ENCODE measurements at places on chromosomes 2 and 18. TPM values are rescaled to one million over a fixed set of nuclear protein-coding genes. Genes with fewer than 3 reads are reported as not detected.

DNA sequence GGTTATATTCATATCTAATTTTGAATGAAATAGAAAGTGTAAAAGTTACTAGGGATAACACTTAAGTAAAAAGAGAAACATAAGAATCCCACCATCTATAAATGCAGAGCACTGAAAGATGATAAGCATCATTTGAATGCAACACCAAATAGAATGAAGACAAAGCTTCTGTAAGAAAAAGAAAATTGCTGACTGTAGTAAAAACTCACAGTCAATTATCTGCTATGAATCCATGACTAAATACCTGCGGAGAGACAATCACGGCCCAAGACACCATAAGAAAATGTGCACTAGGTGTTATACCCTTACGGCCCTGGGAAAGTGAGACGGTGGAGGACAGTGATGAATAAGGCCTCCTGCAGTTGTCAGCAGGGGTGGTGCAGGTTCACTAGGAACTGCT, 45.4 kb upstream of the OSR1 start:
- DNase-seq: no peak

The FSHR gene
- not detected for total RNA-seq

The IL1B gene
- 3.8 TPM for total RNA-seq

The RRM2 gene
- total RNA-seq: 2.7 TPM

- no peak for DNase-seq
Observed at GRCh38 chr2:211494085-211494484, 937.7 kb downstream of the CPS1 start.

DNA sequence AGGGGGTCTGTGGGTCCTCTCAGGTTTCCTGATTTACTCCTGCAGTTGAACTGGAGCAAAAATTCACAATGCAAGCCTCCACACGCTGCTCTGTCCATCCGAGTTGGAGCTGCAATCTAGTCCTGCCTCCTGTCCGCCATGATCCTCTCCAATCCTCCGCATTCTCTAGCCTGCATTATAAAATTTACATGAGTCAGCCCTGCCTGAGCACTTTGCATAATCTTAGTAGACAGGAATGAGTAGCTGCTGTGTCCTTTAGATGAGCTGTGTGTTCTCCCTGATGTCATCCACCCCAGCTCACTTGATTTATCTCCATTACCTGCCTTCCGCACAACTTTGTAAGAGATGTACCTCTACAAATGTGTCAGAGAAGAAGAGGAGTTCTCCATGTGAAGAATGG, 355.6 kb downstream of the STK39 start:
- DNase-seq: no peak

DNA sequence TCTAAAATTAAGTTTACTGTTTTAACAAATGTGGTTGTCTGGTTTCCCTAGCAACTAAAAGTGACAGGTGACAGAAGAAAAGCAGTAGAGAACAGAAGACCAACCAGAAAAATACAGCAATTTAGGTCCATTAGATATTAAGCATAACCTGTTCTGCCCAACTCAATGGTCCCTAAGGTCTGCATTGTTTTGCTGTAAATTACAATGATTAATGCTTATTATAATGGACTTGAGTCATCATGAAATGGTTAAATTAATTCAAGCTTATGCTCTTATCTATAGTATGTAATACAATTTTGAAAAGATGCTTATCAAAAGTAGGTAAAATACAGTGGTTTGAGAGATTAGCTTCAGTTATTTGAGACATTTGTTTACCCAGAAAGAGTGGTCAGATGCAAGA, 378.0 kb downstream of the GRB14 start:
- no peak for DNase-seq

The CELF4 gene
- total RNA-seq: 0.66 TPM

The CXCR1 gene
- not detected for total RNA-seq

- DNase-seq: no peak
Observed at GRCh38 chr18:24267878-24268277, 129.0 kb downstream of the CABYR start.

Measured in sigmoid colon (tissue), 7 donors.